NCI-H524 (cell line): ENCODE measurements at places on chromosomes 2 and 18.

GRCh38 chr2:27123302-27124150, at the start of gene ABHD1:
Gene ABHD1 (plus strand): TSS chr2:27123815. CDS start chr2:27123949, 134 bp downstream.
- DNase-seq: no peak

DNA sequence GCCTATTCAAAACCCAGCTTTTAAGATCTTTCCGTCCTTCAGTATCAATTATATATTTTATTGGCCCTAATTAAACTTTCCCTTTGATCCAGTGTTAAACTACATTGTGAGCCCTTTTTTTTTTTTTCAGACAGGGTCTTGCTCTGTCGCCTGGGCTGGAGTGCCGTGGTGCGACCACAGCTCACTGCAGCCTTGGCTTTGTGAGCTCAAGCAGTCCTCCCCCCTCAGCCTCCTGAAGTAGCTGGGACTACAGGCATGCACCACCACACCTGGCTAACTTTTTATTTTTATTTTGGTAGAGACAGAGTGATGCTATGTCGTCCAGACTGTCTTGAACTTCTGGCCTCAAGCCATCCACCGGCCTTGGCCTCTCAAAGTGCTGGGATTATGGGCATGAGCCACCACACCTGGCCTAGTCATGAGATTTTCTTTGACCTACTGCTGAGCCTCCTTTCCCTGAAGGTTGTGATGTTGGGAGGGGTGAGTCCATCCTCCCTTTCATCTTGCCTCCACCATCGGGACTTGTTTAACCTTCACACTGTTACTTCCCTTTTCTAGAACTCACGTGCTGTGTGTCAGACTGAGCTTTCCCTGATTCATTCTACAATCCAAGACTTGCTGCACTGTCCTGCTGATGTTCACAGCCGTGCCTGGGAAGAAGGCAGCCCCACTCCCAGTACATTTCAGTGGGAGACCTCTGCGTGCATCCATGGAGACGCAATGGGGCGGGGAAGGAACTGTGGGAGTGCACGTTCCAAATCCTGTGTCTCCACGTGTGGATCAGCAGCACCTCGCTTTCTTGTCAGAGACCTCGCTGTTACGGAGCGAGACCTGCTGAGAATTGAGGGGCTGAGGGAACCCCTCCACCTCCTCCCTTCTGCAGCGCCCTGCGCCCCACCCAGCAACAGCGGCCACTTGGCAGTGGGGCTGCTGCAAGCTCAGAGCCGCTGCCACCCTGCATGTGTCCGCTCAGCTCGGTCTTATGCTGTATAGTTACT, 10.8 kb downstream of the OXER1 start:
- DNase-seq: no peak

DNA sequence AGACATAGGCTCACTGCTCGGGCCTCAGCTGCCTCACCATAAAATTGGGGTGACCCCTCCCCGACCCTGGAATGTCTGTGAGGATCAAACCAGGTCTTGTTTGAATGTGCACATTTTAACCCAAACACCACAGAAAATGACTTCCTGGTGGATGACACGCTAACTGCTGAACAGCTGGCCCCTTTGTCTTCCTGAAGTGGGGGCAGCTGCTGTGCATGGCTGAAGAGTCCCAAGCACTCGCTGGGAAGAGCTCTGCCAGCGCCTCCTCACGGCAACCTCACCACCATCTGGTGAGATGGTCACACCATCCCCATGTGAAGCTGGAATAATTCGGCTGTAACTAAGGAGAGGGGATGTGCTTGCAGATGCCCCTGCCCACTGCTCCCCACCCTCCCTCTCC, 34.0 kb downstream of the AQP12A start:
- peak; percentile 85 for DNase-seq

DNA sequence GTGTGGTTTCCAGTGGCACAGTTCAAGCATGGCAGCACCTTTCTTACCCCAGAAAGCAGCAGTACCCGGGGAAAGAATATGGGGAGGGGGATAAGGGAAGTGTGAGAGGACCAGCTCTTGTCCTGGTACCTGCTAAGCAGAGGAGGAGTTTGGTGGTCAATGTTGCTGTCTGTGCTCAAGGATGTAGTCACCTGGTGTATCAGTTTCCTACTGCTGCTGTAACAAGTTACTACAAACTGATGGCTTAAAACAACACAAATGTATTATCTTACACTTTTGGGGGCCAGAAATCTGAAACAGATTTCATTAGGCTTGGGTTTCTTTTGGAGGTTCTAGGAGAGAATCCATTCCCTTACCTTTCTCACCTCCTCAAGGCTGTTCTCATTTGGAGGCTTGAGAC, 77.5 kb downstream of the VSNL1 start:
- no peak for DNase-seq

DNA sequence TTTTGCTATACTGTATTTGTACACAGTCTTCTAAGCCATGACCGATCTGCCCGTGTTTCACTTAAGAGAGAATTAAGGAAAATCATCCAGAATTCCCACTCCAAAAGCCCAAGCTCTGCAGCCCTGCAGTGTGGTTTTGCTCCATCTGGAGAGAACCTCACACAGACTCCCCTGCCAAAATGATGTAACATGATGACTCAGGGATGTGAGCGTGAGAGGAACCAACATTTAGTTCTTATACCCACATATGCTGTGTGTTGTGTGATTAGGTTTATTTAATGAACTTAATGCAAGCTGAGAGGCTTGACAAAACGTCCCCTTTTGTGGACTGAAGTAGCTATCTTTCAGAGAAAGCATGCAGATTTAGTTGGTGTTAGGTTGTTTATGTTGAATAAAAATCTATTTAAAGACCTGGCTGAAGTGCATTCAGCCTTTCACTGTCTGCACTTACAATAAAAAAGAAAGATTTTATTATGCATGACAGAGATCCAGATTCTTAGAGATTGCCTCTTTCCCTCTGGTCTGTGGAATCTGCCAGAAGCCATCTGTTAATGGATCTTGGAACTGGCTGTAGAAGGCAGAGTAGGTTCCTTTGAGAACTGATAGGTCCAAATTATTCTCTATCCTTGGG, 6.3 kb downstream of the RAB12 start:
- DNase-seq: peak; percentile 95
